A172 (cell line): ENCODE measurements at places on chromosomes 16 and 17.
A peak's percentile ranks its signal among the peaks of the same experiment; 100 is the strongest.

DNA sequence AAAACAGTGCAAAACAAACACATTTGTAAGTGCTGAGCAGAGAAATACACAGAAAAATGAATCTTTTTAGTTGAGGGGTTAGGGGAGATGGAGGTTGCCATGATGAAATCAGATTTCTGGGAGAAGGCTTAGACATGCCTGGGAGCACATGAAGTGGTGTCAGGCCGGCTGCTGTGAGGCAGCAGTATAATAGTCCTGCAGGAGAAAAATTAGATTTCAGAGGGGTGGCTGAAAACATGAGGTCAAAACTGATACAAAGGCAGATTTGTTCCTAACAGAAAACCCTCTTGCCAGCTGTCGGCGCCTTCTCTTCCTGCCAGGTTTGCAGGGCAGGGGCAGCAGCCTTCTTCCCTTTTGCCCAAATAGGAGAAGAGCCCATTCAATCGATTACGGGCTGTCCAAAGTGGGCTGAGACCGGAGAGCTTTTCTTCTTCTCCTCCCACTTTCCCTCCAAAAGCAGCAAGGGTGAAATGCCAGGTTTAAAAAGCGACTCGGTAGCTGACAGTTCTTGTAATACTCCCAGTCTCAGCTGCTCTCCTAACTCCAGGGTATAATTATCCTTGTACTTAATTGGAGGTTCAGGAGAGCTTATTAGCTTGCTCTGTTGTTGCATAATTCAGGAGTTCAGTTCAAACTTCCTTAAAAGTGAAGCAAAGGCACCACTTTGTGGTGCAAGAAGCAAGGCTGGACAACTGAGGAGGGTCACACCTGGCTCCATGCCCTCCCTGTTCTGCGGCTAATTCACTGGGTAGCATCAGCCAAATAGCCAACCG is 80.0 kb downstream of the PCTP start:
- DNase-seq: no peak

DNA sequence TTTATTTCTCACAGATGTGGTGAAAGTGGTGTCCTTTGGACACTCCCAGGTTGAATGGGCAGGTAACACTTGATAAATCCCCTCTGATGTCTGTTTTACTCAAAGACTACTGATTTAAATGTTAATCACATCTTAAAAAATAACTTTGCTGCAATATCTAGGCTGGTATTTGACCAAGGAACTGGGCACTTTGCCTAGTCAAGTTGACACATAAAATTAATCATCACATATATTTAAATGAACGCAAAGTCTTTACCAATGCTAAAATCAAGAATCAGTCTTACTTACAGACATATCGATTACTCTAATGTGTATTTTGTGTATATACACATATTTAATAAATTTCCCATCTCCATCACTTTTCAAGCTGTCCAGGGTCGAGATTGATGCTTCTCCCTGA is 7.0 kb downstream of the MT2A start:
- DNase-seq: peak; percentile 59

DNA sequence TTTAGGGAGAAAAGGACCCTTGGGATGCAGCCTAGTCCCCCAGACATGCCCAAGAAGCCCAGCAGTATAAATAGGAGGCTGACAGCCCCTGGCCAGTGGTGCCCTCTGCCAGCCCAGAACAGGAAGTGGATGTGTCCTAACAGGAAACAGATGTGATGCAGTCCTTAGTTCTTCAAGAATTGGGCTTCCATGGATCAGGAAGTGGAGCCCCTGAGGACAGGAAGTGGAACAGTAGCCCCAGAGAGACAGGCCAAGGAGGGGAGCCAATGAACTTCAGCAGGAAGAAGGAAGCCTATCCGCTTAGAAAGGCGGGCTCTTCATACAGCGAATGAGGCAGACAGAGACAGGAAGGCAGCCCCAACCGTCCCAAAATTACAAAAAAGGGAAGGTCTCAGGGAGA is 7.2 kb downstream of the CTF1 start:
- no peak for DNase-seq

DNA sequence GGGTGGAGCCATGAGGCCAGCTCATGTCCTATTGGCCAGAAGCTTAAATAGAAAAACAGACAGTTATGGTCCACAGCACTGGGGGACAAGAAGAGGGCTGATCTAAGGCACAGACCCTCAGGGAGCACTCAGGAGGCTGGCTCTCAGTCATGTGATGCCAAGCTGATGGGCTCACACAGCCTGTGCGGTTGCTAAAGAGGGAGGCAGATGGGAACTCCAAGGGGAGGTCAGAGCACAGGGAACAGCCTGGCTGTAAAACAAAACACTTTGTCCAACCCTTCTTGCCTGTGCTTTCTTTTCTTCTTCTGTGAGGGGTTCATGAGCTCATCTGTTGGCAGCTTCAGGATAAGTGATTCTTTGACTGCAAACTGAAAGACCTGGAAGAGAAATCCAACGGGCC is 27.2 kb downstream of the CNTNAP1 start:
- DNase-seq: no peak

GRCh38 chr16:68369697-68370580 is 59.1 kb downstream of the PRMT7 start:
- DNase-seq: no peak

DNA sequence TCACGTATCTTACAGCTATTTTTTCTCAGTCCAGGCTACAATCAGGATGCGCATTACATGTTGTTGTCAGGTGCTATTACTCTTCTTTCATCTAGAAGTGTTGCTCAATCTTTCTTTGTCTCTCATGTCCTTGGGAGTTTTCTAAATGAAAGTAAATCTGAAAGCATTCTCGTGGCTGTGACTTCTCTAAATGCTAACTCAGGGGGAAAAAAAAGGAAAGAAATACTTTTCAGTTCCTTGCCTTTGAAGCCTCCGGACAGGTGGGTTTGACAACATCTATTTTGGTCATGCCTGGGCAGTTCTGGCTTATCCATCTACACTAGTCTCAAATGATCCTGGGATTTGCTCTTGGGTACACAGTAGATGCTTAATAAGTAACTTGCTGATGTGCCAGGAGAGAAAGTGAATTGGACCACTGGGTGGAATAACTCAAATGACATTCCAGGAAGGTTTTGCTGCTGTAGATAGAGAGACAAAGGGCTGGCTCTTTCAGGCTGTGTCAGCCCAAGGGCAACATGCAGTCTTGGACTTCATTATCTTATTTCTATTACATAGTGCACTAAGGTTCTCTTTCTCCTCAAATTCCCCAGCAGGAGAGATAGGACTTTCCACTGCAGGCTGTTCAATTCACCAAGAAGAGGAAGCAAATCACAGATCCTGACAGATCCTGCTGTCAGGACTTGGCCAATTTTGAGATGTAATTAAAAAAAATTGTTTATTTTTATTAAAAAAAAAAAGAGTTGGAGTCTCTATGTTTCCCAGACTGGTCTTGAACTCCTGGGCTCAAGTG is 63.6 kb upstream of the NFAT5 start:
- DNase-seq: no peak

DNA sequence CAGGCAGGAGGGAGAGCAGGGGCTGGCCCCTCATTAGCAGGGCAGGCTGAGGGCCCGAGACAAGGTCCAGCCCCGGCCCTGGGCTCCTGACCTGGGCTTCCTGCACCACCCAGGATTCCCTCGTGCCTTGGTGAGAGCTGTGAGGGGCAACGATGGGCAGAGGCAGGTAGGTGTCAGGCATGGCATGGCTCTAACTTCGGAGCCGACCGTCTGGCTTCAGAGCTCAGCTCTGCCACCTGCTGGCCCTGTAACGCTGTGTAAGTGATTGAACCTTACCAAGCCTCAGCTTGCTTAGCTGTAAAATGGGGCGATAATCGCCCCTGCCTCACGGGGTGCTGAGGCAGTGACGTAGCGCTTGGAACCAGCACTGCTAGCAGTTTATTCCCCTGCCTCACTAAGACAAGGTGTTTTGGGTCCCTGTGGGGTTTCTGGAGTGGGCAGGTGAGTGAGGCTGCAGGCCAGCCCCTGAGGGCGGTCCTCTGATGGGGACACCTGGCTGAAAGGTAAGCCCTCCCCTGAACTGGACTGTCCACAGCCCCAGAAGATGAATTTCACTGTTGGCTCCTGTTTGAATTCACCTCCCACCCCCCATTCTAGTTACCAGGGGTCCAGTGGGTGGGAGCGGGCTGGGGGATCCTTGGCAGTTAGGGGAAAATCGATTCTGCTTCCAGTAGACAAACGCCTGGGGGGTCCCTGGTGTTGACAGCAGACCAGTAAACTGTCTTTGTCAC is 184.8 kb upstream of the GSE1 start:
- DNase-seq: peak; percentile 37

- peak; percentile 8 for DNase-seq
These were observed 725 bp downstream of the ABCA3 start for GRCh38 chr16:2339521-2340484.

DNA sequence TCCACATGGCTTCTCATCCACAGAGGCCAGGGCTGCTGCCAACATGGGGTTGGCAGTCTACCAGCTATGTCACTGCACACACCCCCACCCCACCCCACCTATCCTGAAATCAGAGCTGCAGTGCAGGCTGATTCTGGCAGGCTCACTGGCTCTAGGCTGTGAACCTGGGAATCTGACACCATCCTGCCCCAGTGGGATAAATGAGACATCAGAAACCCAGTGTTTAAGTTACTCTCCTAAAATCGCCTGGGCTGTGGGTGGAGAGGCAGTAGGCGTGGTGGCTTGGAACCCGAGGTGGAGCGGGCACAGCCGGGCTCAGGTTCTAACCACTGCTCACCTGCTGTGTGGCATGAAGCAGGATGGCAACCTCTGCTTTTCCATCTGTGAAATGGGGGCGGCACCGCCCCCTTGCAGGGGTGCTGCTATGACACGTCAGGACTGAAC is 5.6 kb downstream of the SLC38A8 start:
- no peak for DNase-seq

GRCh38 chr16:89363621-89364393 is 126.6 kb downstream of the ANKRD11 start:
- DNase-seq: peak; percentile 77

GRCh38 chr17:47615766-47616424 is 33.8 kb upstream of the KPNB1 start:
- peak; percentile 46 for DNase-seq

- no peak for DNase-seq
These were observed 3.1 kb downstream of the NOTUM start for GRCh38 chr17:81957691-81958432.

- peak; percentile 70 for DNase-seq
These were observed 14.3 kb downstream of the SLC16A3 start for GRCh38 chr17:82242977-82243647.

DNA sequence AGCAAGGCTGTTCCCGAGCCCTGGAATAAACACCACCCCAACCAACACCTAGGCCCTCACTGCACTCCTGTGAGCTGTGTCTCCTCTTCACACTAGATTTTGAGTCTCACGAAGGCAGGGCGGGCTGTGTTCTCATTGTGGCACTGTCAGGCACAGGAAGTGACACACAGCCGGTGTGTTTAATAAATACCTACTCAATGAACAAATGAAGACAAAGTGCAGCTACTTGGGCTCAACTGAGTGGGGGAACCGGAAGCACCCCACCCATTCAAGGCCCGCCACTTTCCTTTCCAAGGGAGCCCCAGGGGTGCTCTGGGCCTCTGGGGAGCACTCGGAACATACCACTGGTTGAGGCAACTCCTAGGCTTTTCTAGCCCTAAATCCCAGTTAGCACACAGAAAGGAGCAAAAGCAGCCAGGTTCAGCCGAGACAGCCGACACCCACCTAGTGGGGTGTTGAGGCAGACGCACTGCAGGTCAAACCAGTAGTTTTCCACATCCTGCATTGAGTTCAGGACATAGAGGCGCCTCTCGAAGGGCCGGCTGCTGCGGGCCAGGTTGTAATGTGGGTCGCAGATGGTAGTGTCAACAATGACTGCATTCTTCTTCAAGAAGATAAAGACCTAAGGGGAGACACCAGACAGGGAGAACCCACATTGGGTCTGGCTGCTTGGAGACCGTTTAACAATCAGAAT is 57.7 kb downstream of the GTF3C1 start:
- no peak for DNase-seq

- no peak for DNase-seq
These were observed 11.6 kb upstream of the CAMKK1 start for GRCh38 chr17:3904501-3904900.

- DNase-seq: no peak
These were observed 290.1 kb downstream of the MAP2K4 start for GRCh38 chr17:12310811-12311210.

DNA sequence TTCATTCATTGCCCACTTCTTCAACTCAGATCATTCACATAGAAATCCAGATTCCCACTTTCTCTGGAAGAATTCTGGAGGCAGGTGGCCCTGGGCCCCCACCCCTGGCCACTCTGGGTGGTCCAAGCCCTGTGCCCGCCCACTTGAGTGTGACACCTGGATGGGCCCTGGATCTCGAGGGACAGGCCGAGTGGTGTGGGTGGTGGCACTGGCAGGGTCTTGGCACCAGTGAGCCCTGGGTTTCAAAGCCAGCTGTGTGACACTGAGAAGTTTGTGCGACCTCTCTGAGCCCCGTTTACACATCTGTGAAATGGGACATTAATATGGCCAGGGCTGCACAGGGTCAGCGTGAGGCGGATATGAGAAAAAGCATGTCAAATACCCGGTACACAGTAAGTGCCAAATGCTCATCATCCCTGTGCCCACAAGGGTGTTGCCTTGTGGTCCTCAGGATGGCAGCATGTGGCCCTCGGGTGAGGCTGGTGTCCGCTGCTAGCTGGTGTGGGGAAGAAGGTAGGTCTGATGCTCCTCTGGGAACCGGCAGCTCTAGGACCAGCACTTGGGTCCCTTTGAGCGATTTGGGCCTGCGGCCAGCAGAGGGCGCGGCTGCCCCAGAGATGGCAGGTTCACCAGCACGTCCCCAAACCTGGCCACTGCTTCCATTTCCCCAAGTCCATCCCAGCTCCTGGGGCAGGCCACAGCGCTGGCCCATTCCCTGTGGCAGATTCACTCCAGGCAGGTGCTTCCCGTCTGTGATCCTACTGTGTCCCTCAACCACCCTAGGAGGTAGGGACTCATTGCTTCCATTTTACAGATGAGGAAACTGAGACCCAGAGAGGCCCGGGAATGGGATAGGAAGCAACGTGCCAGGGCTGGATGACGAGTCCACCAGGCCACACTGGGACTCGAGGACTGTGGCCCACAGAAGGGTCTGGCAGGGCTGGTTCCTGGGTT is 3.6 kb downstream of the OSGIN1 start:
- peak; percentile 67 for DNase-seq

DNA sequence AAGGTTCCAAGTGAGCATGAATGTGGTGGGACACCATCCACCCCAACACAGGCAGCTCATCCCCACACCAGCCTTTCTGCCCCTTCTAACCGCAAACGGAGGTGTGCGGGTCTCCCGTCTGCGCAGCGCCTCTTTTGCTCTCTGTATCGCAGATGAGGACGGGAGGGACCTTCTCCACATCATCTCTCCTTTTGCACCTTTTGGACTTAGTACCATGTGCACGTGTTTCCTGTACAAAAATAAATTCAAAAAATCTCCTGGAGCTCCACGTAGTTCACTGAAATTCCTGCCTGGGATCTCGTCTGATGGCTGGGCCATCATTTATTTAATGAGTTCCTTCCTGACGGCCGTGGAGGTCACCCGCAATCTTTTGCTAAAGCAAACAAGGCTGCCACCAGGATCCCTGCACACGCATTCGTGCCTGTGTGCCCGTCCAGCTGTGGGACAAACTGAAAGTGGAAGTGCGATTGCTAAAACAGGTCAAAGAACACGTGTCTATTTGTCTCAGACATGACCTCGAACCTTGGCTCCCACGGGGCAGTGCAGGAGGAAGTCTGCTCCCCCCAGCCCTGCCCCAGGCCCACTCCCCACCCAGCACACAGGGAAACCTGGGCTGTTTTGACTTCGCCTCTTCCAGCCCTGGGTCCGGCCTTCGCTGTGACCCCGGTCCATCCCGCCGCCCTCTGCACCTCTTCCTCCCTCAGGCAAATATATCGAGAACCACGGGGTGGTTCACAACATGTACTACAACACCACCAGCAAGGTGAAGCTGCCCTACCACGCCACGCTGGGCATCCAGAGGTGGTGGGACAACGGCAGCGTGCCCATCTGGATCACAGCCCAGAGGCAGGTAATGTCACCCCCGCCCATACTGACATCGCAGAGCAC is 2.3 kb downstream of the ENPP7 start:
- no peak for DNase-seq
